Cardiac muscle cell (in vitro differentiated cells and primary cell): ENCODE measurements at places on chromosomes 2 and 18. TPM values are rescaled to one million over a fixed set of nuclear protein-coding genes. Genes with fewer than 3 reads are reported as not detected.
A peak's percentile ranks its signal among the peaks of the same experiment; 100 is the strongest.

EML6 gene
- total RNA-seq: 0.89 and 0.92 TPM in 2 replicates

LONRF2 gene
- 0.83 and 1.7 TPM in 2 replicates for total RNA-seq

NABP1 gene
- 5.2 and 5.4 TPM in 2 replicates for total RNA-seq

LRP2 gene
- 1.3 and 1.5 TPM in 2 replicates for total RNA-seq

PPP4R1 gene
- 58.7 and 75.1 TPM in 2 replicates for total RNA-seq

LOXHD1 gene
- 0.21 TPM in 1 of 2 replicates, not detected in the other for total RNA-seq

RAPGEF4 gene
- 8.5 and 21.2 TPM in 2 replicates for total RNA-seq

DPYSL5 gene
- 4.1 and 4.5 TPM in 2 replicates for total RNA-seq

MSTN gene
- 0.27 and 0.28 TPM in 2 replicates for total RNA-seq

PSD4 gene
- 5.4 and 9.0 TPM in 2 replicates for total RNA-seq

GRCh38 chr18:2510416-2510815, 60.9 kb downstream of the METTL4 start:
- DNase-seq: no peak

- peak; percentile 34 for DNase-seq
These were observed 147.1 kb downstream of the SH3BP4 start for GRCh38 chr2:235098736-235099494.

DNA sequence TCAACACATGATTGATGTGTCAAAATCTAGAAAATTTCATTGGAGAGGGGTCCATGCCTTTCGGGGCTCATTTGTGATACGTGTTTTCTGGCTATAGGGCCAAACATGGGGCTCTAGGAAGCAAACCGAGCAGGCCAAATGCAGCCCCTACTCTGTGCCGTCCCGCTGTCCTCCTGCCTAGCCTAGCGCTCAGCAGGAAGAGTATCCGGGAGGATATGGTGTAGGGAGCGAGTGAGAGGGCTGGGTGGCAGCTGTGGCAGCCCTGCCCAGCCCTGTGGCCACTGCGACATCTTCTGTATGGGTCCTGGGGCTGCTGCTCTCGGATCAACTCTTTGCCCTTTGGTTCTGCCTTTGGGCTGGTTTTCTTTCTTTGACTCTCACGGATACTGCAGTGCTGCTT, 120.1 kb upstream of the MAP3K20 start:
- DNase-seq: no peak

- DNase-seq: peak; percentile 57
These were observed 50.7 kb upstream of the HNRNPA3 start for GRCh38 chr2:177161741-177162460.

- DNase-seq: no peak
These were observed 2.0 kb downstream of the GPC1 start for GRCh38 chr2:240437551-240437860.

- DNase-seq: no peak
These were observed 4.5 kb downstream of the NDUFV2 start for GRCh38 chr18:9106800-9107584.

DNA sequence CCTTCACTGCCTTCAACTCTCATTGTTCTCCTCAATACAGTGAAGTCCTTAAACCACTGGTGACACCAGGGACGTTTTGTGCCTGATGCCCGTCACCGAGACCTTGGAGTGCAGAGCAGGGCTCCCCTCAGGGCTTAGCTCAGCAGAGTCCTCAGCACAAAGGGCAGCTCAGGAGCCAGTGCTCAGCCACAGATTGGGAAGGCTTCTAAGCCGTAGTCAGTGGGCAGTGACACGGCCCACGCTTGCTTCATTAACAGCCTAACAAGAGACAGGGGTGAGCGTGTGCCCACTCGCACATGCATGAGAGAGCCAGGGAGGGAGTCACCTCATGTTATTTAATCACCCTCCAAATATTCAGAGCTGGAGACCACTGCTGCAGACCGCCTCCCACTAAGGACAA, 137.5 kb downstream of the SH3RF3 start:
- no peak for DNase-seq

DNA sequence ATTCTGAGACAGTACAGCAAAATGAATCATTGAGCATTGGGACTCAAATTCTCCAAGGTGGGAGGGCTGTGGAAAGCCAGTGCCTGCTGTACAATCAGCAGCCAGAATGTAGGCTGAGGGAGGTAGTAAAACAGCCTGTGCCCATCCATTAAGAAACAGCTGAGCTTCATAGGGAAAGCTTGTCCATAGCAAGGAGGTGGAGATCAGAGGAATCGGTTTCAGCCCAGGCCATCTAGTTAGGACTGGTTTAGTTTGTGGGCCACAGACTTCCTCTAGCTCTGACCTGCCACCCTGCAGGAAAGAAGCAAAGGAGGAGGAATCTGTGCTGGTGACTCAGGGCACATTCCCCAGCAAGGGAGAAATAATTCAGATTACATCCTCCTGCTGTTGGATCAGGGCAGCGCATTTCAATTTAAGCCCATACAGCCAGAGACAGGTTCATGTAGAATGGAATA, 333.4 kb downstream of the SETBP1 start:
- DNase-seq: peak; percentile 73

- no peak for DNase-seq
These were observed 1202.8 kb downstream of the CNTNAP5 start for GRCh38 chr2:125227843-125228392.

GRCh38 chr2:85246348-85246747, 81.4 kb downstream of the TGOLN2 start:
- DNase-seq: no peak

GRCh38 chr2:148122788-148123187, 101.9 kb downstream of the MBD5 start:
- no peak for DNase-seq

DNA sequence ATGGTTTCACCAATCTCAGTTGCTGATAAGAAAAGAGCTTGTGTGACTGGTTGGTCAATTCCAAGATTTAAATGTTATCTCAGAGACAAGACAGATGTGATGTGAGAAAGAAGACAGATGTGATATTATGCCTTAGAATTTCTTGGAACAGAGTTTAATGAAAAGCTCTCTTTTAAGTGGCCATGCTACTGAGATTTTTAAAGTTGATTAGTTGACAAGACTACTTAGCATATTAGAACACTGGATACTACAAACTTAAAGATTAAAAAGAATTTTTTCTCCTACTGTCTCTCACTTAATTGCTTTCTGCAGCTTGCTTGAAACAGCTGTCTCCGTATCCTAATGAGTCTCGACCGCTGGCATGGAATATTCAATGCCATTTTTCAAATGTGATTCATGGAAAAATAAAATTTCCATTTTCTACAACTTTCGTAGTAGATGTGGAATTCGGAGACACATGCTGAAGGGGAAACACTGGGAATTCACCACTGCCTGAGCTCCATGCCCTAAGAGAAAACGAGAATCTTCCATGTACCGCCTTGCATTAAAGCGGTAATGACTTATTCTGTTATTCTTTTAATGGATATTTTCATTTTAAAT, 634.2 kb upstream of the SETBP1 start:
- DNase-seq: no peak

DNA sequence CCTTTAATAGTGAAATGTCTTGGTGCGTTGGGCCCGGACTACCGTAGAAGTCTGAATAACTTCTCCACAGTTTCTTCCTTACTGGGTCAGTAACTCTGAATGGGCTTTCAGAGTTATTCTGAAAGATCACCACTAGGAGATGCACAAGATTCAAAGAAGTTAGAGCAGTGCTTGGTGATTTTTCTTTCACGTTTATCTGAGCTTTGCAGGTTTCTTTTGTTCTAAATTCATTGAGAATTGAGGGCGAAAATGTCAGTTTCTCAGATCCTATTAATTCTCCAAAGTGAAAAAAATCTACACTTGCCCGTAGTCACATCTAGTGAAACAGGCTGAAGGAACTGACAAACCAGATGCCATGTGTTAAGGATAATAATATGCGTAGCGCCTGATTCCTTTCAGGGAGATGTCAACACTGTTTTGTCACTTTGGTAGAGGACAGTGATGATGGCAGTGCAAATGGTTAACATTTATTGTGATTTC, 70.1 kb downstream of the QPCT start:
- DNase-seq: peak; percentile 67

DNA sequence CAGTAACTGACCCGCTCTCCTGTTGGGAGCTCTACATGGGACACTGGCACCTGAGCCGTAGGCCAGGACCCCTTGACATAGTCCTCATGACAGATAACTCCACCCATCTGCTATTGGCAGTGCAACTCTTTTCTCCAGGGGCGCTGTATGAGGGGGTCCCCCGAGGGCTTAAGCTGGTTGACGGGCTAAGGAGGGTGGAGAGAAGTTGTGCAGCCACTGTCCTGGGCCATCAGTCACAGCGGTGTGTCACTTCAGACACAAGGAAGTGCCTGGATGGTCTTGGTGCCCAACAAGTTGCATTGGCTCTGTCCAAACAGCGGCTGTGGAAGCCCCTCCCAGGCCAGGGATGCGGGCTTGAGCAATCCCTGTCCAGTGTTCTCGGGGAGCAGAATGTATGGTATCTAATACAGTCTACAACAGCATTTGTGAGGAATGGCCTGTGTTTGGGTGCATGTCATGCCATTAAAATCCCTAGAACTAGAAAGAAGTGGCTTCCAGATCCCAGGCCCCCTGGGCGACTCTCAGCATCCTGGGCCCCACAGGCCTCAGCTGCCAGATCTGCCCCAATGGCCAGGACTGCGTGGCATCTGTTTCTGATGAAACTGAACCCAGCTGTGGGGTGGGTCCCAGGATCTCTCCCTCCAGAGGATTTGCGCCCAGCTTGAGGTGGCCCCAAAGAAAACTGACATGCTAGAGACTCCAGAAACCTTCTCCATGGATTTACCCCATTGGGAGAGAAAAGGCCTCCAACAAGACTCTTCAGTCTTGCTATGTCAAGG, 23.3 kb downstream of the TTC32 start:
- DNase-seq: no peak

- no peak for DNase-seq
These were observed 470.2 kb downstream of the PTPRM start for GRCh38 chr18:8037296-8037695.

DNA sequence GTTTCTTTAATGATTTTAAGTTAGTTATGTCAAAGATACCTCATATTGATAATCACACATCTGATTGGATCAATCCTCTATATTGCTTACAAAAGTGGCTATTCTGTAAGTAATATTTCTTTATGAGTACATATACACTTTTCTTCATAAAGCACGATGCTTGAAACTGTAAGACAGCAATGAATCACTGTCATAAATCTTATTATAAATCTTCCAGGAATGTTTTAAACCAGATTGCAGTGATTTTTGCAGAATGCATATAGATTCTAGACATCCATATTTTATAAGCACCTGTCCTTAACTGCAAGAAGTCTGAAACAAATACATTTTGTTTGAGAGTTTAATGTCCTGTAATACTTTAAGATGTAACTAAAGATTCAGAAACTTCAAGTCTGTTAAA, 367.0 kb upstream of the FANCL start:
- DNase-seq: no peak
